WTC11 (cell line): ENCODE measurements at places on chromosomes 7 and 10.

GRCh38 chr7:22765609-22766008 is 38.6 kb downstream of the IL6 start:
- no peak for DNase-seq

GRCh38 chr10:89209718-89210117 is 2.6 kb upstream of the CH25H start:
- no peak for DNase-seq

DNA sequence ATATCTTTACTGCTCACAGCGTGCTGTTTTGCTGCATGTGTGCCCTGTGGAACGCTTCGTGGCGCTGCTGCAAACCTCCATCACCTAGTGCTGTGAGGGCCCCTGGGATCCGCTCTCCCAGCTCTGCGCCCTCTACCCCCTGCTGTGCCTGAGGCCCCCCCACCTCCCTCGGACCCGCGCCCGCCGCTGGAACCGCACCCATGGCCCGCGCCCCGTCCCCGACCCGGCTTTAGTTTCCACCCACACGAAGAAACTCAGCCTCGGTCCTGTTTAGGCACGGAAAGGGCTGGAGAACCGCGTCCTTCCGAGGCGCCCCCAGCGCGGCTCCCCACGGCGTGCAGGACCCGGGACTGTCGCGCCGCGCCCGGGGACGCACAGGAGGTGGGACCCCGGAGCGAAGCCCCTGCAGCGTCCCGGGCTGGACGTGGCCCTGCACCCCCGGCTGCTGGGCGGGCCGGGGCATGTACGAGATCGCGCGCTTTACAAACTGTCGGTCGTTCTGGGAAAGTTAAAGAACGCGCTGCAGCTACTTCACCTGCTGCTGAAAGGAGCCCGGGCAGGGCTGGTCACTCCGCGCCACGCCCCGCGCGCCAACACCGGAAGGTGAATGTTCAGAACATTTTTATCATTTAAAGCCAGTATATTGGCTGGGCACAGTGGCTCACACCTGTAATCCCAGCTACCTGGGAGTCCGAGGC is 54.3 kb downstream of the BMS1 start:
- DNase-seq, result peak; percentile 25

GRCh38 chr10:74151879-74152722 is 1.1 kb downstream of the ADK start:
- DNase-seq, result no peak

- DNase-seq, result no peak
Observed at GRCh38 chr7:326809-327232, 36.9 kb downstream of the FOXL3 start.

DNA sequence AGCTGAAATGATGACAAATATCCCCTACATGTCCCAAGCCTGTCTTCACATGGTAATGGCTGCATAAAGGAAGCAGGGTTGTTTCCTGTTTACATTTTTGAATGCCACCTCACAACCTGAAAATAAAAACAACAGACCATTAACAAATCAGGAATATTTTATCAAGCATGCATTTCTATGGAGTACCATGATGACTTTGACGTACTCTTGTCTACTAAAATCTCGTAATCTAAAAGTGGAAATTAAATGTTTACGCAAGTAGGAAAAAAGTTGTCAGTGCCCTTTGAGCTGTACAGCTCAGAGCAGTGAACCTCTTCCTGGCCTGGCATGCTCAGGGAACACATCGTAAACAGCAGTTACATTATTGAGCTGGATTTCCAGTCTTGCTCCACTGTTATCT is 194.1 kb downstream of the INHBA start:
- DNase-seq, result no peak

- DNase-seq, result no peak
Observed at GRCh38 chr7:82275342-82275741, 168.2 kb downstream of the CACNA2D1 start.

GRCh38 chr7:155234950-155235789 is 62.5 kb upstream of the INSIG1 start:
- no peak for DNase-seq

DNA sequence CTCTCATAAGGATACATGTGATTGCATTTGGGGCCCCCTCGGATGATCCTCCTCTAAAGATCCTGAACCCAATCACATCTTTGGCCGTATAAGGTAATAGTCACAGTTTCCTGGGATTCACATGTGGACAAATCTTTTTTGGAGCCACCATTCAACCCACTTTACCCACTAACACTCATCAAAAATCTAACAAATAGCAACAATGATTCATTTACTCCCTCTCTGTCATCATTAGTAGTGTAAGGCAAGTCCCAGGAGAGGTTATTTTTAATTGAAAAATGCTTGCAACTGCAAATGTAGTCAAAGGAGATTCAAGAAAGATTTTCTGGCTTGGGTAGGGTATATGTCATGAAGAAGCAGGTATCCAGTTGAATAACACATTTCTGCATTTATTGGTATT is 9.9 kb upstream of the SMKR1 start:
- DNase-seq, result no peak

DNA sequence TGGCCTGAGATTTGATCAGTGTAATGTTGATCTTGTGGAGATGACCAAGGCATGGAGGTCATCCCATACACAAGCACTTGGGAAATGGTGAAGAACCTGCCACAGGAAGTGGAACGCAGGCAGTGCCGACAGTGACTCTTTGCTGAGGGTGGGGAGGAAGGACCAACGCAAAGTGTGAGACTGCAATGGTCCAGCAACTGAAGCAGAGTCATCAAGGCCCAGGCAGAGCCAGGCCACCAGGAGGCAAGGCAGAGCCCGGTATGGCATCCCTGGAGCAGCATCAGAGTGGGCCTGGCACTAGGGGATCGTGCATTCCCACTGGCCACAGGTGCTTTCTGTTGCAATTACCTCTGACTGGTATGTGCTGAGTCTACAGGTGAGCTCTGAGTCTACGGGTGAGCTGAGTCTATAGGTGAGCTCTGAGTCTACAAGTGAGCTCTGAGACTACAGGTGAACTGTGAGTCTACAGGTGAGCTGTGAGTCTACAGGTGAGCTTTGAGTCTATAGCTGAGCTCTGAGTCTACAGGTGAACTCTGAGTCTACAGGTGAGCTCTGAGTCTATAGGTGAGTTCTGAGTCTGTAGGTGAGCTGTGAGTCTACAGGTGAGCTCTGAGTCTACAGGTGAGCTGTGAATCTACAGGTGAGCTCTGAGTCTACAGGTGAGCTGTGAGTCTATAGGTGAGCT is 132.9 kb downstream of the KLF6 start:
- no peak for DNase-seq

DNA sequence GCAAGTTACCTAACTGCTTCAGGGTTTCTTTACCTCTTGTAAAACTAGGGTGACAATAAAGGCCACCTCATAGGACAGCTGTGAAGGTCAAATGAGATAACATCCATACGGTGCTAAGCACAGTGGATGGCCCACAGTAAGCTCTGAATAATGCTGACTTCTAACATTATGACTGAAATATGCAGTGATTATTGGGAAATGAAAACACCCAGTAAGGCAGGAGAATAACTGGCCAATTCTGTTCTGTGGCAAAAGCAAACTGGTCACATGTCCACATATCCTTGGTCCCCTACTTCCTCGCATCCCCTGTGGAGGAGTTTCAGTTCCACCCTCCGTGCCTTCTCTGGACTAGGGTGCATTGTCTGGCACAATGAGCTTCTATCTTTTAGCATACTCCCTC is 1.4 kb downstream of the CUBN start:
- DNase-seq, result no peak

DNA sequence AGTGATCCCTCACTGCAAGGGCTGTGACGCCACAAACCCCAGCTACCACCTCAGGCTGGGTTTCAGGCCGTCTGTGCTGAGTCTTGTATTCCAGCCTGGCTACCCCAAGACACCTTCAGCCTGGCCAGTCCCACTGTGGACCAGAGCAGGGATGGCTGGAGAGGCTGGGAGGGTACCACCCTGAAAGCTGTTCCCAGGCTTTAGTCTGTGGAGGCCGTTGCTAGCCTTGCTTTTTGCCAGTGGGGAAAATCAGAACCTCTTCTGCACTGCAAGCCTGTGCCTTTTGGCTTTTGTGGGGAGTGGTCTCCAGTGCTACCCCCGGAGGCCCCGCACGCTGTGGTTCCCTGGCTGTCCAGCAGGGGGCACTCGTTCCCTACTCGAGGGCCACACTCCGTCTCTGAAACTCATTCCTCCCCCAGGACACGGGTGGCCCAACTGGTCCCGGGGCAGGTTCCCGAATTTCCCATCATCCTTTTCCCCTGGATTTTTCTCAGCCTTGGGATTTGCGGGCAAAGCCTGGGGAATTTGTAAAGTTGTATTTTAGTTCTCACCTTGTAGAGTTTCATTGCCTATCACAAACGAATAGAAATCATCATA is 128.4 kb upstream of the BTBD16 start:
- DNase-seq, result peak; percentile 90

DNA sequence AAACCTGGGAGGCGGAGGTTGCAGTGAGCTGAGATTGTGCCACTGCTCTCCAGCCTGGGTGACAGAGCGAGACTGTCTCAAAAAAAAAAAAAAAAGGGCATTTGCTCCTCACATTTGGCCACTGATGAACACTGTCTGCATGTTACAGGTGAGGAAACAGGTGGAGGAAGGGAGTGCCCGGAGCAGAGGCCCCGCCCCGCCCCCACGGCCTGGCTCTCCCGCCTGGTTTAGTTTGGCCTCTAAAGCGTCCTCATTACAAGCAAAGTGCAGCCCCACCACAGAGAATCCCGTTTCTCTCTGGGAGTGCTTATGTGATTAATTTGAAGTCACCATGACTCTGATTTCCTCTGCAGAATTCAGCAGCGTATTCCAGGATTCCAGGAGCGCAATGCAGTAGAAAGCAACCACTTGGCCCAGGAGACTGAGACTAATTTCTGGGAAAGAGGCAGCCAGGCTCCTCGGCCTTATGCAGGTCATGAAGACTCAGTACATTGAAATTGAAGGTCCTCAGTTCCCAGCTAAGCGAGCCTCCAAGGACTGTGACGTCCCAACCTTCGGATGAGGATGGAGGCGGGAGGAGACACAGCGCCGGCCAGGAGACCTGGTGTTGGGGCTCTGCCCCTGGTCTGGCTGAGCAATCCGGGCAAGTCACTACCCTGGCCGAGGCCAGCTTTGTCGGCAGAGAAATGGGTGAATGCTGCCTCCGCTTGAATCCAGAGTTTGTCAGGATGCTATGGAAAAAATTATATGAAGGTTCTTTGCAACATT is 44.7 kb downstream of the RBM17 start:
- peak; percentile 40 for DNase-seq

- peak; percentile 83 for DNase-seq
Observed at GRCh38 chr10:49761789-49762565, at the start of gene OGDHL. TSS of gene OGDHL (minus strand) at chr10:49762323. CDS start at chr10:49758592, 3,731 bp downstream.
